ENCODE measurements at places on chromosomes 11 and 22. TPM values are rescaled to one million over a fixed set of nuclear protein-coding genes. Genes with fewer than 3 reads are reported as not detected.

The ARHGAP8 gene
- 1.2 TPM for total RNA-seq

- no peak for DNase-seq
Observed at GRCh38 chr11:11620173-11620920, 1.5 kb downstream of the GALNT18 start.

DNA sequence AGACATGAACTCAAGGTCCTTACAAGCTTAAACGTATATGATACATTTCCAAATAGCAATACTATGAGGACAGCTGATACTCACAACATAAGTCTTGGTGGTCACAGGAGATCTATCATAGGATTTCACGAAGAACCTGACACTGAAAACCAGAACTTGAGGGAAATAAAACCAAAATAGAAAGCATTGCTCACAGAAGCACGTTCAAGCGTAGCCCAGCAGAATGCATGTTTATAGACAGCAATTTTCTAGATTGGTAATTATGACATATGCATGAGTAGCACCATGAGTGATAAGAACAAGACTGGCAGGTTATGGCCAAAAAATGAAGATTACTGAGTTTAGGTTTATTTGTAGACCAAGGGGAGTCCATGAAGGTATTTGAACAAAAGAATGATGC, 243.5 kb downstream of the ETS1 start:
- no peak for DNase-seq

DNA sequence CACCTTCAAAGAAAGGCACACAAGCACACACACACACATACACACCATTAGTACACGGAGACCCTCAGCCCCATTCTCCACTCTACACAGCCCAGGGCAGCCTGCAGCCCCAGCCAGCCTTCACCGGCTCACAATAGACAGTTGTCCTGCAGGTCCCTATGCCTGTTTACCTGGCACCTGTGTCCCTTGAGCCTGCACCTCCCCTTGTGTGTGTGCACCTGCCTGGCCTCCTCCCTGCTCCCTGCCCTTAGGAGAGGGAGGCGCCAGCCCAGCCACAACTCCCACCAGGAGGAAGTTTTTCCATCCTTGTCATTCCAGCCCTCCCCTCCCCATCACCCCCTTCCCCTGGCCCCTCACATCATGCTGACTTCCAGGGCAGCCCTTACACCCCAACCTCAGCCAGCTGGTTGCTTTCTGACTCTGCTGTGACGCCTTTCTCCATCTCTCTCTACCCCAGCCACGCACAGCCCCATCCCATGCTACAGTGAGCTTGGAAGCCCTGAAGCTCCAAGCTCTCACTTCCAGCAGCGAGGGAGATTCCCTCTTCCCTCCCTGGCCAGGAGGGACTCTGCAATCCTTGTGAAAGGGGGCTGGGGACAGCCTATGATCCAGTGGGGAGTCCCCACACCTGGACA, 4.4 kb downstream of the AHNAK start:
- no peak for DNase-seq

The VPREB3 gene
- not detected for total RNA-seq

- DNase-seq = peak; percentile 86
Observed at GRCh38 chr22:23305922-23306374, 125.6 kb downstream of the BCR start.

DNA sequence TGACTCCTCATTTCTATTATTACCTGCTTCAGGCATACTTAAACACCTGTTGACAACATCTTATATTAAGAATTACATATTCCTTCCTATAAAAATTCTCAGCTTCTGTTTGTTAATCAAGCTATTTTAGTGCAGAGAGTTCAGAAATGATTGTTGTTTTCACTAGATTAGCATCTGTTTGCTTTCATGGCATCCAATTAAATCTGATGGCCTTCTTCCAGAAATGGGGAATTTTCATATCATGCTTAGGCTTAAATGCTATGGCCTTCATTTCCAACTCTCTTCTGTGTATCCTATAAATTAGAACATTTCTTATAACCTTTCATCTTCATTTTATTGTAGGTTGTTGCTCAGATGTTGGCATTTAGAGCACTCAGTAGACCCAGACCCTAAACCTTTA, 180.0 kb downstream of the WNT11 start:
- no peak for DNase-seq

The GSTT2B gene
- 2.0 TPM for total RNA-seq
